Activated gamma-delta T cell treated with anti-CD3 and anti-CD28 coated beads, Interleukin-2, amount 50 U/mL, for 16 hours (primary cell): ENCODE measurements at places on chromosomes 1 and 21.
A peak's percentile ranks its signal among the peaks of the same experiment; 100 is the strongest.

- no peak for DNase-seq
These were observed 64.9 kb downstream of the LMO4 start for GRCh38 chr1:87393445-87394085.

DNA sequence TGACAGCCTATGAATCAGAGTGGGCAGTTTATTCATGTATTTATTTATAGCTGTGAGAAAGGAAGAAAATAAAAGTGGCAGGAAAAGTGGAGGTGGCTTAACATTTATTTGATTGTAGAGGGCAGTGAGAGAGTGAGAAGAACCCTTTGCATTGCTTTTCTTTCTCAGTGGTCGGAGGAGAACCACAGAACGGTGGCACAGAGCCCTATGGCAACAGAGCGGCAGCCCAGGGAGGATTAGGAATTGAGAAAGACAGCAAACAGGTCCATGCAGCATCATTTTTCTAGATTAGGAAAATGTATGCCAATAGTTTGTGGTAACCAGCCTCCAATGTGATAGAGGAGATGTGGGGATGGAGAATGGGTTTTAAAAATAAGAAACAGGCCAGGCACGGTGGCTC is 53.1 kb downstream of the NMNAT2 start:
- no peak for DNase-seq

GRCh38 chr21:44805226-44805625 is 3.6 kb upstream of the UBE2G2 start:
- no peak for DNase-seq

DNA sequence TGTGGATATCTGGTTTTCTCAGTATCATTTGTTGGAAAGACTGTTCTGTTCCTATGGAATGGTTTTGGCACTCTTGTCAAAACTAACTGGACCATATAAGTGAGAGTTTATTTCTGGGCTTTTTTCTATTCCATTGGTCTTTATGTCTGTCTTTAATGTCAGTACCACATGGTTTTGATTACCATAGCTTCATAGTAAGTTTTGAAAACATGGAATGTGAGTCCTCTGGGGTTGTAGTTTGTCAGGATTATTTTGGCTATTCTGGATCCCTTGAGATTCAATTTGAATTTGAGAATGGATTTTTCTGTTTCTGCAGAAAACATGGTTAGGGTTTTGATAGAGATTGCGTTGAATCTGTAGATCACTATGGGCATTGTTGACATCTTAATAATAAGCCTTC is 107.9 kb downstream of the ZFYVE9 start:
- no peak for DNase-seq

GRCh38 chr1:23149114-23149513 is 19.5 kb downstream of the LUZP1 start:
- no peak for DNase-seq

DNA sequence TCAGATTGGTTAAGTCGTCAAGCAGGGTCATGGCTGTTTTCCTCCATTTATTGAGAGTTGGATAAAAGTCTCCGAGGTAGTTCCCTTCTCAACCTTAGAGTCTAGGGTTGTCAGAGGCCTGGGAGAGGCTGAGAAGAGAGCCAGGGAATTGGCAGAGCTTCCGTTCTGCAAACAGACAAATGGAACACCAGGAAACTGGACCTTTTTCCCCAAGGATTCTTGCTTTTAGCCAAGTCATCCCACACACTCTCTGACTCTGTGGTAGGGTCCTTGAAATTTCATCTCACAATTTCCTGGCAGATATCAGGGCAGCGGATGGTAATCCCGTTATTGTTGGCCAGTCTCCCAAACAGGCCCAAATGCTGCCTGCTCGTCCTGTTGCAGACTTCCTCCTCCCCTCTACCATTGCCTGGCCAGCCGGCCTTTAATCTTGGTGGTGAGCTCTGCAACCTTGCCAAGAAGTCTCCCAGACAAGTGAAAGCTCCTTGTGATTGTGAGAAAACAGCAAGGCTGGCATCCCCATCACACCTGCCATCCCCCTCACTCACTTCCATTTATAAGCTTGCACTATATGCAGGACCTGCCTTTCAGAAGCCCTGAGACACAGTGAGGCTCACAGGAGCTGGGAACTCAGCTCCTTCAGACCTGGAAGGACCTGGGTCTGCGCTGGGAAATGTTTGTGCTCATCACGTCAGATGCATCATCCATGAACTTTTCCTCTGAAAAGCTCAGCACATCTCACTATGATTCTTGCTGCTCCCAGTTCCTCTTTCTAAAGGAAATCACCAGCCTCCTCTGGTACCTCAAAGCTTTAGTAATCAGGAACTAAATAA is 13.7 kb upstream of the SRP9 start:
- DNase-seq = no peak

DNA sequence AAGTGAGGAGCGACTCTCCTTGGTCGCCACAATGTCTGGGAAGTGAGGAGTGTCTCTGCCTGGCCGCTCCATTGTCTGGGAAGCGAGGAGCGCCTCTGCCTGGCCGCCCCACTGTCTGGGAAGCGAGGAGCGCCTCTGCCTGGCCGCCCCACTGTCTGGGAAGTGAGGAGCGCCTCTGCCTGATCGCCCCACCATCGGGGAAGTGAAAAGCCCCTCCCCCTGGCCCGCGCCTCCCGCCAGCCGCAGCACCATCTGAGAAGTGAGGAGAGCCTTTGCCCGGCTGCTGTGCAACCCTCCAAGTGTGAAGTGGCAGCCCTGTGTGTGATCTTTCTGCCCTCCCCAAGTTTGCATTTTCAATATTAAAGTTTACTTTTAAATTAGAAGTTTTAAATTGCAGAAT is 95.0 kb upstream of the PPP2R5A start:
- DNase-seq = no peak

- no peak for DNase-seq
These were observed 3.7 kb downstream of the KCNA2 start for GRCh38 chr1:110602466-110602865.

GRCh38 chr1:29883411-29883832 is 647.1 kb downstream of the PTPRU start:
- DNase-seq = no peak

DNA sequence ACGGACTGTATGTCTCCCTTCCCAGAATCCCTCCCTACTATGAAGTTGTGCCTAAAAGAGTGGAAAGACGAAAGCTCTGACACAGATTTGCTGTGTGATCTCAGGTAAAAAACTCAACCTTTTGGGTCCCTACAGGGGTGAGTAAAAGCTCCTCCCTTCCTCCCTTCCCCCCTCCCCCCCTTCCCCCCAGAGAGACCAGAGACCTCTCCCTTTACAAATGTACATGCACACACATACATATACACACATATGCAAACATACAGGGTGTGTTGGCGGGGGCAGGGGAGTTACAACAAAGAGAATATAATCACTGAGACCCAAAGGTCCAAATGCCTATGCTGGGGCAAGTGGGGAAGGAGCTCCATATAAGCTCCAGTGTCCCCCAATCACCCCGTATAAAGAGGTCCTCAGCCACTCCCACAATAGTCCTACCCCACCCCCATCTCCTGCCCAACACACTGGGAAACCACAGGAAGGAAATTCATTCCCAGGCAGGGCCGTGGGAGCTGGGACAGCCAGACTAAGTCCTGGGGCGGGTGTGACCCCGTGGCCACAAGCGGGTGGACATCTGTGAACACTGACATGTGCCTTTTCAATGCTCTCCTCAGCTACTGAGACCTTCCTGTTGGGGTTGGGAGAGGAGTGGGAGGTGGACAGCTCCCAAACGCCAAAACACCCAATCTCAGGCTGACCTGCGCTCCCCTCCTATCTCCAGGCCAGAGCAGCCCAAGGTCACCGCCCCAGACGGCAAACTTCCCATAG is 2.0 kb downstream of the MEF2D start:
- no peak for DNase-seq

DNA sequence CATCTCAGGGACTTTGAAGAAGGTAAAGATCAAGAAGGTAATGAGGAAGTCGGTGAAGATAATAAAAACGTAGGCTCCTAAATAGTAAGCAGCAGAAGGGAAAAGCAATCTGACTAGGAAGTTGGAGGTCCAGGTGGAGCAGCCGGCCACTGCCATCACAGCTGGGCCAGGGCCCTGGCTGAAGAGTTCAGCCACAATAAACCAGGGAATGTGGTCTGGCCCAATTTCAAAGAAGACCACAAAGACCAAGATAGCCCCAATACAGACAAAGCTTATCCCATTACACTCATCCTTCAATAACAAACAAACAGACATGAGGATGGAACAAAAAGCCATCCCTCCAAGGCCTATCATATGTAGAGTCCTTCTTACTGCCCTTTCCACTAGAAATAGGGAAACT is 18.4 kb upstream of the JAK1 start:
- no peak for DNase-seq

- no peak for DNase-seq
These were observed 2.7 kb upstream of the HDGF start for GRCh38 chr1:156754219-156754618.

DNA sequence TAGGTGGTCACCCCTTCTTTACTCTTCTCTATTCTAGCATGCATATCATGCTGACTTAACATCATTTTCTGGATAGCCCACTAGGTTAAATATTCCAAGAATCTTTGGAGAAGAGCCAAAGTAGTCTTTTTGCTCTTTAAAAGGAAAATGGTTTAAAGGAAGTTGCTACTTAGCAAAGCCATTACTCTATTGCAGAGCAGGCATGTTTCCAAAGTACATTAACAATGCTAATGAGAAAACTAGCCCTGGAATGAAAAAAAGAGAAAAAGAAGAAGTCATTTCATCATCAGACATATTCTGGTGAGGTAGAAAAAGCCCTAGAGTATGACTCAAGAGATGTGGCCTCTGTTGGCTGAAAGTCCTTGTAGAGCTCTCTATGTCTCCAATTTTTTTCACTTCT is 74.0 kb downstream of the NUF2 start:
- no peak for DNase-seq

GRCh38 chr1:32647308-32648134 is 2.8 kb downstream of the ZBTB8OS start:
- no peak for DNase-seq

GRCh38 chr1:12706061-12706460 is 9.8 kb upstream of the AADACL3 start:
- DNase-seq = no peak

DNA sequence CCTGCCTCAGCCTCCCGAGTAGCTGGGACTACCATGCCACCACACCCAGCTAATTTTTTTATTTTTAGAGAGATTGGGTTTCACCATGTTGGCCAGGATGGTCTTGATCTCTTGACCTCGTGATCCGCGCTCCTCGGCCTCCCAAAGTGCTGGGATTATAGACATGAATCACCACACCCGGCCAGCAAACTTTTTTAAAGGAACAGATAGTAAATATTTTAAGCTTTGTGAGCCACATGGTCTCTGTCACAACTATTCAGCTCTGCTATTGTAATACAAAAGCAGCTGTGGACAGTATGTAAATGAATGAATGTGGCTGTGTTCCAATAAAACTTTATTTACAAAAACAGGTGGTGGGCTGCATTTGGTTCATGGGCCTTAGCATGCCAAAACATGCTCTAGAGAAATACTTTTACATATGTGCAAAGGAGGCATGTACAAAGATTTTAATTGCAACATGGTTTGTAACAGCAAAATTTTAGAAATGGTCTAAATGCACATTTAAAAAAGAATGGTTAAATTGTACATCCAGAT is 47.0 kb downstream of the CDCP2 start:
- DNase-seq = no peak

DNA sequence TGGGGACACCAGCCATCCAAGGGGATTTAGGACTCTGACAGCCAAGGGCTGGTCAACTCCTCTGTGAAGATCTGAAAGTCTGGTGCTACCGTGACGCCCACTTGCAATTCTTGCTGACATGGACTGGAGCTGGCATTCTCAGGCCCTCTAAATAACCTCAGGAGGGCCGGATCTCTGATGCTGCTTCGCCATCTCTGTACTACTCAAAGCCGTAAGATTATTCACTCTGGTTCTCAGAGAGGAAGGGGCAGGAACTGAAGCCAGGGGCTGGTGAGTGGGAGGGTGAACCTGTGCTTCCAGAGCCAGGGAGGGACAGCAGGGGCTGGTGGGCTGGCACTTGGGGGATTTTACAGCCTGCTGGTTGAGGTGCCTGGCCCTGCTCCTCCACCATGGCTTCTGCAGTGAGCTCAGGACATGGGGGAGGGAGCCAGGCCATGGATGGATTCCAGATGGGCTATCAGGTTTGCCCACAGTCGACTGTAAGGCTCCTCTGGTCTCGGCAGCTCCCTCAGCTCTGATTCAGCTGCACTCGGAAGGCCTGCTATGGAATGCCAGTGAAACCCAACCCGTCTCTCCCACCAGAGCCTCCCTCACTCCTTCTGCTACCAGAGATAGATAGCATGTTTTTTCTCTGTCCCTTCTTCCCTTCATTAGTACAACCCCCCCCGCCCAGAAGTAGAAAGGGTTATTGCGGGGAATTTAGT is 84.5 kb downstream of the PLXNA2 start:
- no peak for DNase-seq

- DNase-seq = peak; percentile 6
These were observed 734.2 kb upstream of the ADAMTS5 start for GRCh38 chr21:27700974-27701614.

- DNase-seq = no peak
These were observed 211.8 kb upstream of the PKN2 start for GRCh38 chr1:88472298-88472697.

- no peak for DNase-seq
These were observed 13.9 kb upstream of the ZBTB17 start for GRCh38 chr1:15989776-15990175.

GRCh38 chr21:27673581-27673980 is 706.7 kb upstream of the ADAMTS5 start:
- no peak for DNase-seq

GRCh38 chr21:41895643-41896493 is 16.7 kb upstream of the PRDM15 start:
- peak; percentile 34 for DNase-seq

DNA sequence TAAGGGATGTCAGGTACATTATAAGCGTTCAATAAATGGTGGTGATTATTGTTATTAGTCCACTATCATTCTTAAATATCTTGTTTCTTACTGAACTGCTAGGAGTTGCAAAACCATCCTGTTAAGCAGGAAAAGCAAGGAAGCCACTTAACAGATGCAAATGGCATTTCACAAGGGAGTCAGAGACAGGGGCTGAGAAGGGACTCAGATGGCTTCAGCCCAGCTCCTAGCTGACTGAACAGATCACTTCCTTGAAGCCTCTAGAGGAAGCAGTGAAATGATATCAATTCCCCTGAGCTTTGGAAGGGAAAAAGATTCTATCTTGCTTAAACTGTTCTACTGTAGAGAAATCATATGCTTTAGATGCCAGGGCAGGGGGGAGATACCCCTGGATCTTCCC is 151.5 kb downstream of the ST6GALNAC5 start:
- DNase-seq = no peak

DNA sequence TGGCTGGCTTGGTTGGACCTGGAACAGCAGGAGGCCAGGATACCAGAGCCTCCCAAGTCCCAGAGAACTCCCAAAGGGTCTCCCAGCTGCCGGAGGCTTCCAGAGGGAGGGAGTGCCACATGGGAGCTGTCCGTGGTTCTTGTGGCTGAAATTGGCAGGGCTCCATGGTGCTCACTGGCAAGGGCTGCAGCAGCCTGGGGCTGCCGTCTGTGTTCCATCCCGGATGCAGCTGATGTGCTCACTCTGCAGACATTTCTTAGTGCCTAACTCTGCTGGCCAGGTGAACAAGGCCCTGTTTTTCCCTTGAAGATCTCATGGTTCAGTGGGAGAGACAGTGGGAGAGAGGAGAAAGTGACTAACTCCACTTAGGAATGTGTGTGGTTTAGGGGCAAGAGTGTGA is 261.1 kb downstream of the CAMTA1 start:
- DNase-seq = no peak
